Stimulated activated CD4-positive, alpha-beta T cell treated with anti-CD3 and anti-CD28 coated beads, Interleukin-1b, Interleukin-23, amount 100 ng/mL, for 24 hours (primary cell): ENCODE measurements at places on chromosomes 3 and 15.

- no peak for DNase-seq
Measured at GRCh38 chr3:15284121-15284889, 48.1 kb downstream of the SH3BP5 start.

GRCh38 chr15:77731945-77732344 is 99.2 kb upstream of the LINGO1 start:
- no peak for DNase-seq

DNA sequence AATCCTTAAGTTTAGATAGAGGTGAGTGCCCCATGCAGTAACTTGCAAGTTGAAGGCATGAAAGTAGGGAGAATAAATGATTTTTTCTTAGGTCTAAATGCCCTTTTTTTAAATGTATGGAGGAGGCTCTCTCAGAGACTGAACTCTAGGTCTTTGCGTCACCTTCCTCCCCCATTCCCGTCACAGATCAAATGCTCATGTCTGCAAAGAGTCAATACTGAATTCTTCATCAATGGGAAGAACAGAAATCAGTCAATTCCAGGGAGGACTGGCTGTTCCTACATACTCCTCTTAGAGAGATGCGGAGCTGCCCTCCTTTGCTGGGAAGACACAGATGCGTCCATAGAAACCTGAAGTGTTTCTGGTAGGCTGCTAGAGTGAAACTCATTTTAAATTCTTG is 98.2 kb downstream of the ARPP21 start:
- no peak for DNase-seq

DNA sequence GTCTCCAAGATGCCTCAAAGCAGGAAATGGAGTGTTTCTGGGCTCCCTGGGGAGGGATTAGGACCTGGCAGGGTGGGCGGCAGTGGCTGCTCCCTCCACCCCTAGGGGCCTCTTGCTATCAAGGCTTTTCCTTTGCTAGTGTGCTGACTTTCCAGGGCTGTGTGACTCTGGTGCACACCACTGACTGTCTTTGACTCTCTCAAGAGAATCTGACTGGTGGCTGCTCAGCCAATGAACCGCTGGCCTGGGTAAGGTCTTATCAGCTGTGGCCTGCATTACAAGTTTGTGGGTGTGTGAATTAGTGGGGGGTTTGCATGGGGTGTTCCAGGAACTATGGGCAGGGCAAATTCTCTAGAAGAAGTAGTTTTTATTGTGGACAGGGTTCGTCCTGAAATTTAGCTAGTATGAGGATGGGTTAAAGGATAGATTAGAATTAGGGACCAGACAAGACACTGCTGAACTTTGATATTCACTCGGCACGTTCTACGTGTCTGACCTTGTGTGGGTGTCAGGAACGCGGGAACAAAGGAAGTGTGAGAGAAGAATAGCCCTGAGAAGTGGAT is 29.5 kb downstream of the SIAH2 start:
- DNase-seq: no peak
